ENCODE measurements at places on chromosomes 2 and 18.

DNA sequence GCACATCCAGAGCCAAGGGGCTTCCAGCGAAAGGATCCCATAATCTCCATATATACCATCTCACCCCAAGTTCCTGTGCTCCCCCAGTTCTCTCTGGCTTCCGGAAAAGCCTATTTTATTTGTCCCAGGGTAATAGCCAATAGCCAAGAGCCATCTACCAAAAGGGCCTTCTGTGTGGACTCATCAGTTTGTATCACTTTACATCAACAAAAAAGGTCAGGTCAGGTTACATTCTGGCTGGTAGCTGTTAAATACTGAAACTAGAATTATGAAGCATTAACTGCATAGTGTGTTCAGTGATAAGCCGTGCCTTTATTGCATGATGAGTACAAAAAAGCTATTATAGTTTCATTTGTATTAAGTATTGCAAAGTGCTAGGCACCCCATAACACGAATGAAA, 223.7 kb downstream of the IRS1 start:
- no peak overlapping the region for H3K4me3 ChIP-seq
- H3K27ac ChIP-seq, result no peak overlapping the region
- H3K4me1 ChIP-seq, result peaks cover under 1% of the 10 kb centered on the region
- H3K36me3 ChIP-seq, result no peaks in the 10 kb centered on the region

DNA sequence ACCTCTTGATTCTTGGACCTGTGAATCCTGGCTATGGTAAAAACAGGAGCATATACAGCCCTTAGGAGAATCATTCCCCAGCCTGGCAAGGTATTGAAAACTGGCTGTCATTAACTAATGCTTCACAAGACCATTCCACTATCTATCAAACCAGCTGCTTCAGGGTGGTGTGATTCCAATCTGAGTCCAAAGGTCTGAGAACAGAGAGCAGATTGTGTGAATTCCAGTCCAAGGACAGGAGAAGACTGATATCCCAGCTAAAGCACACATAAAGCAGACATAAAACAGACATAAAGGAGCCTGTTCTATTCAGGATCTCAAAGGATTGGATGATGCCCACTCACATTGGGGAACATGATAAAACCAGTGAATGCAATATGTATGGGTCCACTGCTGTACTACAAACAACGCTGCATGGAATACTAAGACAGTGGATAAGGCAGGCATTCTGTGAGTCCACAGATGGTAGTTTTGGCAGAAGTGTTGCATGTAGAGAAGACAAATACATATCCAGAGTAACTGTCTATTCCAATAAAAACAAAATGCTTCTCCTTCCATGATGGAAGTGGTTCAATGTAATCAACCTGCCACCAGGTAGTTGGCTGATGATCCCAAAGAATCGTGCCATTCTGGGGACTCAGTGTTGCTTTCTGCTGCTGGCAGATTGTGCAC, 363.9 kb downstream of the KCNJ3 start:
- no peak overlapping the region for H3K4me3 ChIP-seq
- no peak for DNase-seq
- H3K4me1 ChIP-seq, result no peaks in the 10 kb centered on the region

- no peak for DNase-seq
- peak overlapping the region; percentile 58 for H3K27ac ChIP-seq
These were observed 1.4 kb downstream of the UBE2F start for GRCh38 chr2:237968048-237968862.

- no peak overlapping the region for H3K27ac ChIP-seq
- DNase-seq, result no peak
- no peaks in the 10 kb centered on the region for H3K36me3 ChIP-seq
- H3K27me3 ChIP-seq, result no peaks in the 10 kb centered on the region
- no peaks in the 10 kb centered on the region for H3K4me1 ChIP-seq
These were observed 358.4 kb upstream of the NRP2 start for GRCh38 chr2:205323929-205324328.
